ENCODE measurements at places on chromosomes 5 and 9. TPM values are rescaled to one million over a fixed set of nuclear protein-coding genes. Genes with fewer than 3 reads are reported as not detected.

Gene SH3TC2
- polyA plus RNA-seq, result not detected

Gene COQ4
- polyA plus RNA-seq, result 36.9 TPM

Gene IARS1
- 60.3 TPM for polyA plus RNA-seq

Gene DBH
- not detected for polyA plus RNA-seq

Gene SPATA31E1
- polyA plus RNA-seq, result not detected

Gene GABRA6
- not detected for polyA plus RNA-seq

Gene SMIM33
- polyA plus RNA-seq, result 1.1 TPM

Gene SLC1A3
- polyA plus RNA-seq, result not detected

Gene PAEP
- not detected for polyA plus RNA-seq

Gene TMED7
- polyA plus RNA-seq, result 32.7 TPM

Gene TMEM203
- 134 TPM for polyA plus RNA-seq

Gene PHF24
- not detected for polyA plus RNA-seq

Gene AFF4
- polyA plus RNA-seq, result 17.5 TPM

Gene SPIN1
- 22.9 TPM for polyA plus RNA-seq

Gene ARHGEF39
- 1.2 TPM for polyA plus RNA-seq

Gene SYNPO
- not detected for polyA plus RNA-seq

Gene MARCOL
- not detected for polyA plus RNA-seq

Gene ADRB2
- polyA plus RNA-seq, result 25.7 TPM

Gene PCDHGA4
- polyA plus RNA-seq, result not detected

Gene ADAMTSL2
- not detected for polyA plus RNA-seq

Gene DMGDH
- not detected for polyA plus RNA-seq

Gene CA9
- polyA plus RNA-seq, result not detected

Gene FBXO10
- polyA plus RNA-seq, result 0.82 TPM

Gene PCDHAC2
- not detected for polyA plus RNA-seq

Gene PCDHGC5
- polyA plus RNA-seq, result not detected

Gene MBLAC2
- polyA plus RNA-seq, result 3.7 TPM

Gene DAB2IP
- 0.41 TPM for polyA plus RNA-seq

Gene PRSS3
- polyA plus RNA-seq, result not detected

Gene TLE4
- polyA plus RNA-seq, result 41.6 TPM

Gene PCDHGA9
- polyA plus RNA-seq, result not detected

Gene CCL27
- not detected for polyA plus RNA-seq

Gene CER1
- polyA plus RNA-seq, result not detected

All from CD8-positive, alpha-beta memory T cell (primary cell).